Anterior cingulate cortex (tissue), 58 donors: ENCODE measurements at places on chromosomes 11 and 22.

DNA sequence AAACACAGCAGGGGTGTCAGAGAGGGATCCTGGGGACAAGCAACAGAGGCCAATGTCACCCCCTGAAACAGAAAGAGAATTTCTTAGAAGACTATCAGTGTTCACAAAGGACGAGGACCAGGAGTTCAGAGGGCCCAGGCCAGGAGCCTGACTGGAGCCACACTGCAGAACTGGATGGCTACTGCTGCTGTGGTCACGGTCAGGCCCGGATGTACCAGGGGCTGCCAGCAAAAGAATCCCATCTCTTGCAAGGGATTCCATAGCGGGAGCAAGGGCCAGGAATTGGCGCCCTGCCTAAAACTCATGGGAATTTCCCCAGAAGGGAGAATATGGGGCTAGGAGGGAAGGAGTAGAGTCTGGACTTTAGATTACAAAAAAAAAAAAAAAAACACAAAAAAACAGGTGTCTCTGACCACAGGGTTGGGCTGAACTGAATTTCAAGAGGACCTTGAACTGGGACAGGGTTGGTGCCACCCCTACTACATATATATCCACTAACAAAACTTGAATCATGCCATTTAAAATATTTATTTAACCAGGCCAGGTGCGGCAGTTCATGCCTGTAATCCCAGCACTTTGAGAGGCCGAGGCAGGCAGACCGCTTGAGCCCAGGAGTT is 15.7 kb upstream of the KCTD14 start:
- no peak for DNase-seq

- DNase-seq: no peak
Measured at GRCh38 chr22:38104084-38104483, 6.4 kb downstream of the BAIAP2L2 start.

GRCh38 chr11:91773090-91773489 is 451.5 kb upstream of the FAT3 start:
- no peak for DNase-seq

GRCh38 chr11:898540-899190 is 11.9 kb downstream of the CHID1 start:
- peak; percentile 34 for DNase-seq

DNA sequence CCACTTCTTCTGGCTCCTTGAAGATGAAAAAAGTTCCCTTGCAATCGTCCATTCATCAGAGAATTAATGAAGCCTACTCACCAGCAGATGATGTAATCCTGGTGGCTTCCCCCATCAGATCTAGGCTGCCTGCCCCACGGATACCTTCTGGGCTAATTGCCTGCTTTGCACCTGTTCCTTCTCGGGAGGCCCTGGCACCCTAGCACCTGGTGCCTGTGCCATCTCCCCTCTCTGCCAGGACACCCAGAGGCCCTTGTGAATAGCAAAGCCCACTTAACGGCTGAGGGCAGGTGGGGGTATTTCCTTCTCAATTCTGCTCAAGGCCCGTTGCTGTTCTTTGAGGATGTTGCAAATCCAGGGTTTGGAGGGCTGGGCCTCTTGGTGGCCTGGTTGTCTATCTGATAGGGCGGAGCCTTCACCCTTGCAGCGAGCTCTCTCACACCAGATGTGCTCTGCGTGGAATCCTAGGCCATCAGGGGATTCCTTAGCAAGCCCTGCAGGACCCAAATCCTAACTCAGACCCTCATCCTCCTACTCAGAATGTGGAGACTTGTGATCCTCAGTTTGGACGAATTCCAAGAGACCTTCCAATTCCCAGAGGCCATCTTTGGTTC is at the start of gene LMO2:
Gene LMO2, minus strand, starts transcription at position 363 of the 614 bp plus-strand sequence. CDS start 22,360 bp downstream, outside the sequence.
- DNase-seq: no peak

DNA sequence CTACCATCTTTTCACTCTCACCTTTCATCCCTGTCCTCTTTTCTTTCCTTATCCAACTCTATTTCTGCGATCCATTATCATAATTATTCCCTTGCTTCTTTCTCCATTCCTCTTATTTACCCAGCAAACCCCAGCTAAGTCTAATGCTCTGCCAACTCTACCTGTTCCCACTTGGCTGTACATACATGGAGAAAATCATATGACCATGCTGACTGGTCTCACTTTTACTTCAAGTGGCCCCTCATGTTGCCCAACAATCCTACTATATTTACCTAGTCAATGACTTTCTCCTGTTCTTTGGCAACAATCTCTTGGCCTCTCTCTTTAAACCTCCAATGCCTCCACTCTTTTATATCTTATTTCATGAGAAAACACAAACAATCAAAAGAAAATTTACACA is 94.1 kb downstream of the USP35 start:
- no peak for DNase-seq

DNA sequence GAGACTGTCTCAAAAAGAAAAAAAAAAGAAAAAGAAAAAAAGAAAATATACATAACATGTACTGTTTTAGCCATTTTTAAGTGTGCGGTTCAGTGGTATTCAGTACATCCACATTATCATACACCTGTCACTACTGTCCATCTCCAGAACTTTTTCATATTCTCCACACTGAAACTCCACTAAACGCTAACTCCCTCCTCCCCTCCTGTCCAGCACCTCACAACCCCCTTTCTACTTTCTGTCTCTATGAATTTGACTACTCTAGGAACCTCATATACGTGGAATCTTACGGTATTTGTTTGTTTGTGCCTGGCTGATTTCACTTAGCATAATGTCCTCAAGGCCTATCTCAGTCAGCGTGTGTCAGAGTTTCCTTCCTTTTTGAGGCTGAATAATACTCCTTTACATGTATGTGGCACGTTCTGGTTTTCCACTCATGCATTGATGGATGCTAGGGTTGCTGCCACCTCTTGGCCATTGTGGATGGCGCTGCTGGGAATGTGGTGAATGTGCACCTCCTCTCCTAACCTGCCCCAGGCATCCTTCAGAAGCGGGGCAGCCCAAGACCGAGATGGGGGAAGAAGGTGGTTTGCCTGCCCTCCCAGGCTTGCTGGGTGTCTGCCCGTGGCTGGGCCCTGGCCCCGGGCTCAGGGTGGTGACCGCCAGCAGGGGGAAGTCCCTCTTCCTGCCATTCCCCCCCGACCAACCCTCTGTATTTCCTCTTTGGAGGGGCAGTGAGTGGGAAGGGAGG is 60.5 kb downstream of the BCR start:
- no peak for DNase-seq

- DNase-seq: no peak
Measured at GRCh38 chr22:43234264-43234988, 47.5 kb upstream of the TTLL12 start.

- DNase-seq: no peak
Measured at GRCh38 chr11:69943066-69943465, 123.8 kb upstream of the FGF3 start.

DNA sequence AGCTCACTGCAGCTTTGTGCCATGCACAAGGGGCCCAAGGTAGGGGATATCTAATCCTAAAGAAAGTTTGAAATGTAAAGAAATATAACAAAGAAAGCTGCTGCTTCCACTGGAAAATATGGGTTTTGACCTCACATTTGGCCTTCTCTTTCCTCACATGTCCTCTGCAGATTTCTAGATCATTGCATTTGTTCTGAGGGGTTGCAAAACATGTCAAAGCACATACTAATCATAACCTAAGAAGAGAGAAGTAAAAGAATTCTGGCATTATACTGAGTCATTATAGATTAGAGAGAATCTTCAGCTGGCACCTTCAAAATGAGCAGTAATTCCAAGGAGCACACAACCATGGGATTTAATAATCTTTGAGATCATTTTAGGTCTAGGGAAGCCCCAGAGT is 92.5 kb upstream of the CHRM4 start:
- DNase-seq: no peak

GRCh38 chr11:33067294-33067693 is 27.9 kb downstream of the TCP11L1 start:
- DNase-seq: no peak

- peak; percentile 50 for DNase-seq
Measured at GRCh38 chr22:44049486-44050231, 25.6 kb downstream of the PARVB start.

DNA sequence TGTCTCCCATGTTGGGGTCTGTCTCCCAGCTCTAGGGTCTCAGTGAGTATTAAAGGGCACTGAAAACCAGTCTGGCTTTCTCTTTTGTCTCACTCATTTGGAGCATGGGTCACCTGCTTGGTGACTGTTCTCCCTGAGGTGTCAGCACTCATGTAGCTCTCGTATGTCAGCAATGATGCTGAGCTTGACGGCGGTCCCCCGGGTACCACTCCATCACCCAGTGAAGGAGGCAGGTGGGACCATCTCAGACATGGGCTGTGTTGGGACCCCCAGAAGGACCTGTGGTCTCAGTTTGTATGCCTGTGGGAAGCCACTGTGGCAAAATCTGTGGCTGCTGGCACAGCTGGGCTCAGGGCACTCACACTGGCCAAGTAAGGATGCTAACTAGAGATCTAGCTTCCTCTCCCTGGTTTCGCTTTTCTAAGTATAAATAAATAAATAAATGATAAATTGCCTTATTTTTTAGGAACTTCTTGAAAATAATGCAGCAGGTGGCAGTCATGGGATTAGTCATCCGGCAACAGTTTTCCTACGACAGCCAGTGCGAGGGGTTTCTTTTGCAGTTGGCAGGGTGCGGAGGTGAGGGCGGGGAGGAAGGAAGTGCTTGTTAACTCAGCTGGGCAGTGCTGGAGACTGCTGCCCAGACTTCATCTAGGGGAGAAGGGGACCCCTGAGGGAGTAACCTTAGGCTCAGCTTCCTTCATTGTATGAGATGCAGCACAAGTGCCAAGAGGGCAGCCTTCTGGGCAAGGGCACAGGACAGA is 48.8 kb downstream of the OSBP2 start:
- DNase-seq: no peak

DNA sequence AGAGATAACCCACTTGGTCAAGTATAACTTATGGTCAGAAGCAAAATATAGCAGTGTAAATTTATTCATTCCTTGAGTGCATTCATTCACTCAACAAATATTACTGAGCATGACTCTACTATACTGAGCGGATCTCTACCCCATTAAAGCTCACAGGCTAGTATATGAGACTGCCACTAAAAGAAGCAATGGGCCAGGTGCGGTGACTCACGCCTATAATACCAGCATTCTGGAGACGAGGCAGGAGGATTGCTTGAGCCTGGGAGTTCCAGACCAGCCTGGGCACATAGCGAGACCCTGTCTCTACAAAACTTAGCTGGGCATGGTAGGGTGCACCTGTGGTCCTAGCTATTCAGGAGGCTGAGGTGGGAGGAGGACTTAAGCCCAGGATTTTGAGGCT is 197.6 kb upstream of the BLID start:
- no peak for DNase-seq

DNA sequence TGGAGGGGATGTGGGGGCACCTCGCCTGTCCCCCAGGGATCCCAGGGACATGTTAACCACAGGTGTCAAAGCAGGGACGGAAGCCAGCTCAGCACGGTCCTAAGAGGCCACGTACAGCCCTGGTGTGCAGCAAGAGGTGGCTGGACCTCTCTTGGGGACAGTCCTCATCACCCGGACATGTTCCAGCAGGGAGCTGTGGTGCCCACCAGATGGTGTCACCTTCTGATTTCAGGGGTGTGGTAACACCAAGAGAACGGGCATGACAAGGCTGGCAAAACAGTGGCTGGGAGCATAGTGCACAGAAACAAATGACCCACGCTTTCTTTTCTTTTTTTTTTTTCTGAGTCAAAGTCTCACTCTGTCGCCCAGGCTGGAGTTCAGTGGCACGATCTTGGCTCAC is 25.6 kb upstream of the COMT start:
- no peak for DNase-seq

DNA sequence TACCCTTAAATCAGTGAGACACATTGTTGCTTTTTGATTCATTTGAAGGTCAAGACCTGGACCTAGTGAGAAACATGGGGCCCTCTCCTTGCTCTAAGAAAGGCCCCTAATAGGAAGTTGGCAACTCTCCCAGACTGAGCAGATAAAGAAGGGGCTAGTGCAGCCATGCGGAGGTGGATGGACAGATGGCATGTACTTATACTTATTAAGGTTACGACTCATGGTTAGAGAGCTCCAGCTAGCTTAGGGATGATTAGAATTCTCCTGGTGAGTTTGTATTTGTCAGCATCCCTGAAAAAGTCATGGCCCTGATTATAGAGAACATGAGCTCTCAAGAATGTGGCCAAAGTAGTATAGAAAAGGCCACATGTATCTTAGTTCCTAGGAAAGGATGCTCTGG is 112.1 kb upstream of the BDNF start:
- DNase-seq: no peak

GRCh38 chr11:21775911-21776310 is 417.0 kb upstream of the ANO5 start:
- no peak for DNase-seq

GRCh38 chr11:69921128-69922014 is 102.2 kb upstream of the FGF3 start:
- DNase-seq: no peak

DNA sequence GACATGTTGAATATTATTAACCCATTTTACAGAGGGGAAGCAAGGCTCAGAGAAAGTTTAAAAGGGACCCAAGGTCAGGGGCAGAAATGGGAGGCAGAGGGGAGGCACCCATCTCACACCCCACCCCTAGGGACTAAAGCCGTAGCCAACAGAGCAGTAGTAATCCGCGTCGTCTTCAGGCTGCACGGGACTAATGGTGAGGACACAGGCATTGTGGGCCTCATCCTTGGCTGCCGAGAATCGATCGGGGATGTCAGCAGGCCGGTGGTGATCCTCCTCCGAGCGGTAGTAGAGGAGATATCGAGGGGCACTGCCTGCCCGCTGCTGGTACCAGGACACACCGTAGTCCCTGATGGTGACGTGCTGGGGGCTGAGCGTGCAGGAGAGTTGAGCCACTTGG is 1.5 kb downstream of the VPREB3 start:
- DNase-seq: no peak

DNA sequence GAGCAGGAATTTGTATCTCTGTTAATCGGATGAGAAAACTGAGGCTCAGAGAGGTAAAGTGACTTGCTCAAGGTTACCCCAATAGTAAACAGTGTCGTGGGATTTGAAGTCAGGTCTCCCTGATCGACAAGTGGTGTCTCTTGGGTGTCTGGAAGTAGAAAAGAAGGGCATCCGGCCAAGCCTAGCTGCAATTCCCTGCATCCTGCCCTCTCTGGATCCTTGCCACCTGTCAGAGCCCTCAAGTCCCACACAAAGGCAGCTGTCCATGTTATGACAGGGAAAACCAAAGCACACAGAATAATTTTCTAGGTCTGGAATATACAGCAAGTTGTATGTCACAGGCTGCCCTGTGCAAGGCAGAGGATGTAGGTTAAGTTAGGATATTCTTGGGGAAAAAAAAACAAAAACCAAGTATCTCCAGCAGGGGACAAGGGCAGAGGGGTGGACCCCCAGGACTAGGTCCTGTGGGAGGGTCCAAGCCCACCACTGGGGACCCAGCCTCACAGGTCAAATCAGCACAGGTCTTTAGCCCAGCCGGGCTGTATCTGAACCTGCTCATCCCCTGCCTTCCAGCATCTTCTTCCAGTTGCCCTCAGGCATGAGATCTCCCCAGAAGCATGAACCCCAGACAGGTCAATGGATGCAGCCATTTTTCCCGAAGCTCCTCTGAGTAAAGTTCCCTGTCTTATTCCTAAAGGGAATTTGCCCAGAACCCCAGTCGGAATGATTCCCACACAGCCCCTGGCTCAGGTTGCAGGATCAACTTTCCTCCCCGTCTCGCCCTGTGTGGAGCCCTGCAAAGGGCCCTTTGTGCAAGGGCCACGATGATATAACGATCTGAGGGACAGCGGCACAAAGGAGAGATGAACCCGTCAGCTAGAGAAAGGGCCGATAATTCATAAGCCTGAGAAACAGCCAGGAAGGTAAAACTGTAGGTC is 15.0 kb downstream of the USH1C start:
- DNase-seq: no peak

GRCh38 chr11:64971421-64972233 is at the start of gene MAJIN:
MAJIN (minus strand) TSS chr11:64972108; CDS start chr11:64959405, 12,703 bp downstream.
- DNase-seq: peak; percentile 50
